GM18507 (cell line): ENCODE measurements at places on chromosomes 6 and 20.

GRCh38 chr20:35226126-35226883, at the start of gene MMP24:
Gene MMP24, plus strand, starts transcription at chr20:35226690. Its CDS starts 49 bp downstream, at chr20:35226739.
- no peak for DNase-seq

GRCh38 chr6:163962627-163963117, 548.2 kb downstream of the QKI start:
- no peak for DNase-seq

GRCh38 chr20:25194333-25194972, 1.1 kb upstream of the ENTPD6 start:
- DNase-seq: no peak

- DNase-seq: no peak
Observed at GRCh38 chr6:26286168-26286877, 78.7 kb upstream of the BTN3A2 start.

DNA sequence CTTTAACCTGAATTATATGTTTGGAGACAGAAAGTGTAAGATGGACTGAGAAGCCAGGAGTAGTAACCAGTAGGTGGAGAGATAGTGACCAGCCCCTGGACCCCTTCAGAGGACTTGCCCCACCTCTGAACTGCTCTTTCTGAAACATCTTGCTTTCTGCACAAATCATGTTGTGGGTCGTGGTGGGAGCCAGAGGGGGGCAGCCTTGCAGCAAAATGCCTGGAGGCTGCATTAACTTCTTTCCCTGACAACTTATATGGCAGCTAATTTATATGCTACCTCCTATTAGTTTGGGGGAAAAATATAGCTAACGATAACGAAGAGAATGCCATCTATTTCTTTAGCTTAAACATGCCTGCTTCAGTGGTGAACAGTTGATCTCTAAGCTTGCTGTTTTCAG, 859.8 kb downstream of the MAFB start:
- no peak for DNase-seq

DNA sequence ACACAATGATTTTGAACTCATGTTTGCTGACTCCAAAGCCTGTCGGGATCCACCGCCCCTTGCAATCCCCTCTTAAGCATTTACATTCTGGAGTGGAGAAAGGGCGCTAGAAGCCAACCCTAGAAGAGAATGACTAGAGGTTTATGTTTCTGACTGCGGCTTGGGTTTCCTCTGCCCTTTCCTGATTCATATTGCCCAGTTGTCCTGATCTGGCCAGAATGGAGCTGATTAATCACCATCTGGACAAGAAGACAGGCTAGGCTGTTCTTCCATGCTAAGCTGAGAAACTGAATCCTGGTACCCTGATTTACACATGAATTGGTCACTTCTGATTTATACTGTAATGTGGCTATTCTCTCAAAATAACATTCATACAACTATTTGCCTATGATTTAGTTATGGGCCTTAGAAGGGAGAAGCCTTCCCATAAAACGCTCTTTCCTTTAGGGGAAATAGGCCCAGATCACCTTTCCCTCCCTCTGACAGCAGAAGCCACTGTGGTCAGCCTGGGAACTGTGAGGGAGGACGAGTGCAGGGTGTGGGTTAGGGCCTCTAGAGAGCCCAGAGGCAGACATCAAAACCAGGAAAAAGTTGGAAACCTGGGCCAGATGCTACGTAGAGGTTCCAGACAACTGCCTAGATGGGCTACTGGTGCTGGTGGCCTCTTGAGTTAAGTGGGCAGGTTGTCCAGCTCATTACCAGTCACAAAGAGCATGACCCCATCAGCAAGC, 199.2 kb upstream of the PRDM1 start:
- DNase-seq: no peak

GRCh38 chr20:41452226-41452625, 85.6 kb upstream of the EMILIN3 start:
- no peak for DNase-seq

- no peak for DNase-seq
Observed at GRCh38 chr6:115898246-115898645, 162.4 kb downstream of the FRK start.

- no peak for DNase-seq
Observed at GRCh38 chr20:3382836-3383235, 24.6 kb downstream of the DNAAF9 start.

- no peak for DNase-seq
Observed at GRCh38 chr6:2477250-2477649, 231.8 kb upstream of the GMDS start.

DNA sequence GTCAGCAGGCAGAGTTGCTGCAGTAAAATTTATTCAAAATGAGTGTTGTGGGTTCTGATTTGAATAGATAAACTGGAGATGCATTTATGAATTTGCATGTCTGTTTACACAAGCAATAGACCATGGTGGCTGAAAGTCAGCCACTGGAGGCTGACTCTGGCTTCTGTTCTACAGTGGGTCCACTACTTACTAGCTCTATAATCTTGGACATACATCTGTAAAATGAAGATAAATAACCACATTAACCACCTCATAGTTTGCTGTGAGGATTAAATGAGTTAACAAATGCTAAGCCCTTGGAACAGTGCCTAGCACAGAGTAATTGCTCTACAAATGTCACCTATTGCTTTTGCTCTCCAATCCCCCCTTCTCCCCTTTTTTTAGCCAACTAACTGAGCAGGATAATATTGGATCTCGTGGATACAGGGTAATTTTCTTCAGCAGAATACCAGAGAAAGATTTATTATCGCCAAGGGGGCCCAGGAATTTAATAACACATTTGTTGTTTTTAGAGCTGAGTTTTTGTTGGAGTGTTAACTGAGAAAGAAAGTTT, 1.4 kb upstream of the PM20D2 start:
- peak; percentile 38 for DNase-seq

DNA sequence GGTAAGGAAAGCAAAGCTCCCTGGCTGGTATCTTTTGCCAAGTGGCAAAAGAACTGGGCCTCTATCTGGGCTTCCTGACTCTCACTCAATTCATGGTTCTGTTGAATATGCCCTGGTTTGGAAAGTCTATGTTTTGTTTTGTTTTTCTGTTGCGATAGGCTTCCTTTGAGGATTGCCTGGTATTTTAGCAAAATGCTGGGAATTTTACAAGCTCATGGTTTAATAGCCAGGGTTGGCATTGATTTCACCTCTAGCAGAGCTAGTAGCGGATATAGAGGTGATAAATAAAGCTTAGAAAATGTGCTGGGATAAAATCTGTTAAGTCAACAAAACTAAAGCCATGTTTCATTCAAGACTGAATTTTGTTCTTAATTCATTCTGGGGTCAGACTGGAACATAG, 109.9 kb downstream of the RNF144B start:
- DNase-seq: no peak

- no peak for DNase-seq
Observed at GRCh38 chr6:159014406-159014805, 14.4 kb upstream of the RSPH3 start.

- no peak for DNase-seq
Observed at GRCh38 chr20:59307270-59307669, 6.9 kb downstream of the EDN3 start.

GRCh38 chr6:25006565-25007001, 70.8 kb upstream of the RIPOR2 start:
- no peak for DNase-seq

GRCh38 chr6:44558832-44559251, 171.3 kb downstream of the CDC5L start:
- DNase-seq: no peak

DNA sequence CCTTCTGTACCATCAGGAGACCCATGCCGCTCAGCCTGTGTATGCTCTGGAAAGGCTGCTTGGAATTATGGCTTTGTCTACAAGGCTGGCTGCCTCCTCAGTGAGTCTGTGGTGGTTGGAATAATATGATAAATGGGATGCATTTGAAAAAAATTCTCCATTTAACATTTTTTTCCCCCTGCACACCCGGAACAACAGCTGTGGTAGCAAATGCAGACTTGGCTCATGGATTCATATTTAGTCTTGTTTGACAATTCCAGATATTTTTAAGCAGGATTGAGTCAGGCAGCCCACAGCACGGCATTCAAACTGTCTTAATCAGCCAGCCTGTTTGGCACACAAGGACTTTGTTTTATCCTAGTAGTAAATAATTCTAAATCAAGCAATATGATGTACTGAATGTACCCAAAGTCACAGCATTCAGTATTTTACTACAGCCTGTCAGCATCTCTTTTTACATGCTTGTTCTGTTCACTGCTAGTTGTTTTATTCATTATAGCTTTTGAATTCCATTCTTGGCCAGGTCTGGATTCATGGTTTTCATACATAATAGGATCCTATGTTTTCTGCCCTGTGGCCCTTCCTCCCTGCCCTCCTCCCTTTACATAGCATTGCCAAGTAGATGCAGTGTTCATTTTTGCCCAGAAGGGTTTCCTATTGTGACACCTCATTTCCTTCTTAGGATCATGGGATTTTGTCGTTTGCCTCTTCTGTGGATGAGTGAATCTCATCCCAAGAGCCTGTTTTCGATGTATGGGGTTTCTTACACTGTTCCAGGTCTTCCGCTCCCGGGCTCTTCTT, 68.1 kb downstream of the LRRC1 start:
- DNase-seq: no peak

- peak; percentile 90 for DNase-seq
Observed at GRCh38 chr20:23361476-23362391, at the start of gene GZF1. Gene GZF1, plus strand, starts transcription at chr20:23362182. Its CDS starts 2,202 bp downstream, at chr20:23364384.

GRCh38 chr6:82371799-82372546, 8.4 kb downstream of the TPBG start:
- DNase-seq: no peak

GRCh38 chr6:85747093-85747492, 104.4 kb upstream of the SYNCRIP start:
- no peak for DNase-seq

DNA sequence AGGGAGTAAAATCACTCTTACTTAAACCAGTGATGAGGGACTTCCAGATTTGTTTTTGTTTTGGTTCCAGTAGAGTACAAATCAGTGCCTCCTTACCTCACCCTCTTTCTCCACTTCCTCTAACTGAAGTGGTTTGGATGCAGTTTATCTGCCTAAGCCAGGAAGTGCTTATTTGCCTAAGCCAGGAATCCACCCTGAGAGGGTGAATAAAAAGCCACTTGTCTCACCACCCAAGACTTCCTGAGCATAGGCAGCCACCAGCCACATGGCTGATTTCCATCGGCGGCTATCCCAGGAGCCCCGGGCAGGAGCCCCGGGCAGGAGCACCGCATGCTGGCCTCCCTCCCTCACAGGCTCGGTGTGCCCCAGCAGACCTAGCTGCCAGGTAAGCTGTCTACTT, 12.0 kb downstream of the LRP11 start:
- no peak for DNase-seq

GRCh38 chr20:64166721-64167615, 2.7 kb downstream of the MYT1 start:
- no peak for DNase-seq

GRCh38 chr6:166955121-166955864, 1.1 kb downstream of the RNASET2 start:
- no peak for DNase-seq

DNA sequence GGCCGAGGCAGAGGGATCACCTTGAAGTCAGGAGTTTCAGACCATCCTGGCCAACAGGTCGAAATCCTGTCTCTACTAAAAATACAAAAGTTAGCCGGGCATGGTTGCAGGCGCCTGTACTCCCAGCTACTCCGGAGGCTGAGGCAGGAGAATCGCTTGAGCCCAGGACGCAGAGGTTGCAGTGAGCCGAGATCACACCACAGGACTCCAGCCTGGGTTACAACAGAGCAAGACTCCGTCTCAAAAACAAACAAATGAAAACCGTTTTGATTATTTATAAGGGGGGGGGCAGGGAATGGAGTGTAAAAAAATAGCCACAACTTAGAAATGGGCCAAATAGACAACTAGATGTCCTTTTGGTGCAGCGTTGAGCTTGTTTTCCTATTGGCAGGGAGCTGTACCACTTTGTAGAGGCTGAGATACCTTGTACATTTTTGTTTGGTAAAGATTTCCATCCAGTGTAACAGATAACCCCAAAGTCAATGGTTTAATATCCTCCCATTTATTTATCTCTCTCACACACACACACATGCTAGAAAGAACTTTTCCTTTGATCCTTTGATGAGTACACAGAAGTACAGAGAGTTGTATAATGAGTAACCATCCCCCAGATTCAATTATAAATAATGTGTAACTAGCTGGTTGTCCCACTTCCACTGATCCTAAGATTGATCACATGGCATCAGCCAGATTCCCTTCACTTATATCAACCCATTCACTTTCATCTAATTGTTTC, 477.5 kb downstream of the PRKN start:
- DNase-seq: no peak

DNA sequence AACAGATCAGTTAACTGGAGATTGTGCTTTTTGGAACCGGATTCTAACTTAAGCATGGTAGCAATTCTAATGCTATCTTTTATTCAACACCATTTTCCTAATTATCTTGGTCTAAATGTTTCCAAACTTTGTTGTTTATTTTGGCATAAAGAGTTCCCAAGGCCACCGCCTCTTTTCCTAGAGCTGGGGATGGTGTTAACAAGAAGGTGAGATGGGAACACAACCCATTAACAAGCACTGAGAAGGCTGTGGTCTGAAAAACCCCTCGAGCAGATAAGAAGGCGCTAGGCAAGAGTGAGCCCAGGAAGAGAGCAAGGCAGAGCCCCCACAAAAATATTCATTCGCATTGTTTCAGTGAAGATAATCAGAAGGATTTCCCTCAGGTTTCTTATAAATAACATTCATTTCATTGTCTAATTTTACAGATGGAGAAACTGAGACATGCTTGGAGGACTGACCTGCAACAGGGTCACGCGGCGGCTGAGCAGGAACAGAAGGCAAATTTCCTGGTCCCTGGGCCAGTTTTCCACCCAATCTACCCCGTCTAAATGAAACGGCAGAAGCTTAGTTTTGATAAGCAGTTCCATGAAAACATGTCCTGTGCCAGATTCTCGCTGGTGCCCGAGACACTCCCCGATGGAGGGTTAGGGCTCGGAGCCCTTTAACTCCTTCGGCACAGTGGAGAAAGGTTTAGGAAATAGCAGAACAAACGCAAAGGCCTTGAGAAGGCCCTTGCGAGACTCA, 155.6 kb downstream of the FOXC1 start:
- DNase-seq: no peak

GRCh38 chr6:42250274-42250931, 32.7 kb upstream of the MRPS10 start:
- no peak for DNase-seq

GRCh38 chr6:154960854-154961530, 34.1 kb upstream of the TIAM2 start:
- no peak for DNase-seq

DNA sequence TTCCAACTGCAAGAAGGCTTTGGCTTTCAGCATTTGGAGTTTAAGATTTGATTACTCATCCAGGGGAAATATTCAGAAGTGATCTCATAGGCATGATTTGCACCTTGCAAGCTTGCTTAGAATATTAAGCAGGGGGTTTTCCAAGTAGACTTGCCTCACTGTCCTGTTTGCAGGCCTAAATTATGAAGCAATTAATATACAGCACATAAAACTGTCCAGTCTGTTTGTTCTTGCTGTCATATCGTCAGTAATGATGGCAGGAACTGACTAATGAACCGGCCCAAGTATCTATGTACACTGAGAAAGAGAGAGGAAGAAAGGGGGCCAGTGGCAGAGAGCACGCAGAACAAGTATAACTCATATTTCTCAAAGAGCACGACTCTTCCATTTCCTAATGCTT, 212.5 kb upstream of the SUPT3H start:
- no peak for DNase-seq
